ENCODE measurements at places on chromosomes 1 and 21.

GRCh38 chr1:27527223-27527889 lies 37.4 kb upstream of the WASF2 start:
- peak; percentile 37 for DNase-seq

GRCh38 chr1:241702442-241703373 lies 50.6 kb downstream of the WDR64 start:
- DNase-seq = no peak

GRCh38 chr1:231541842-231542241 lies 13.4 kb downstream of the TSNAX start:
- no peak for DNase-seq

GRCh38 chr1:115975569-115976061 lies 698 bp upstream of the SLC22A15 start:
- DNase-seq = no peak

GRCh38 chr1:198096390-198096789 lies 60.4 kb upstream of the NEK7 start:
- DNase-seq = no peak

DNA sequence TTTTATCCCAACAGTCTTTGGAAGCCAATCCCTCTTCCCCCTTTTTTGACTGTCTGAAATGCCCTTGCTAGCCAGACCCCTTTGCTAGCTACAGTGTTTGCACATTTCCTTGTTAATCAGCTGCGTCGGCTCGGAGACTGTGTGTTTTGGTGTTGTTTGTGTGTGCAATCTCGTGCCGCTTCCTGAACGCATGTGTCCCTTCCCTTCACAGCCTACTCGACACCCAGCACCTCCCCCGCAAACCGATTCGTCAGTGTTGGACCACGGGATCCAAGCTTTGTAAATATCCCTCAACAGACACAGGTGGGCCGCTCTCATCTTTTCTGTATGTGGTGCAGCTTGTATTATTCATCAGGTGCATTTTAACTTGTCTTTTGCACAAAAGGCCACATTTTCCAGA lies 298.7 kb downstream of the TM2D1 start:
- no peak for DNase-seq

- no peak for DNase-seq
Measured at GRCh38 chr1:22252251-22252650, 109.4 kb upstream of the WNT4 start.

DNA sequence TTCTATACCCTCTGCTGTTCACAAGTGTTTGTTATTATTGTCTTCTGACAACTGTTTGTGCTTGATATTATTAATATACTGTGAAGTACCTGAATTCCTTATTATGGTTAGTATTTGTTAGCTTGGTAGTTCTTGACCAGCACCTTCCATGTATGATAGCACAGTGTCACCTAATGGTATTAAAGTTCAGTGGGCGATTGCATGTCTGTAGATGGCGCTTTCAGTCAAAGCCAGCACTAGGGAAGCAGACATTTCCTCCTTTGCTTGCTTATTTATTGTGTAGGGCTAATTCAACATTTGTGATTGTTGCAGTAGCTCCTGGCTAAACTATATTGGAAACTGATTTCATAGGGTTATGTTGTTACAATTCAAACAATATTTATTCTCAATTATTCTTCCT lies 218.0 kb downstream of the ZP4 start:
- no peak for DNase-seq

GRCh38 chr1:47405697-47406096 lies 10.4 kb upstream of the FOXE3 start:
- DNase-seq = no peak
